Cardiac muscle cell (in vitro differentiated cells and primary cell): ENCODE measurements at places on chromosomes 7 and 10.

DNA sequence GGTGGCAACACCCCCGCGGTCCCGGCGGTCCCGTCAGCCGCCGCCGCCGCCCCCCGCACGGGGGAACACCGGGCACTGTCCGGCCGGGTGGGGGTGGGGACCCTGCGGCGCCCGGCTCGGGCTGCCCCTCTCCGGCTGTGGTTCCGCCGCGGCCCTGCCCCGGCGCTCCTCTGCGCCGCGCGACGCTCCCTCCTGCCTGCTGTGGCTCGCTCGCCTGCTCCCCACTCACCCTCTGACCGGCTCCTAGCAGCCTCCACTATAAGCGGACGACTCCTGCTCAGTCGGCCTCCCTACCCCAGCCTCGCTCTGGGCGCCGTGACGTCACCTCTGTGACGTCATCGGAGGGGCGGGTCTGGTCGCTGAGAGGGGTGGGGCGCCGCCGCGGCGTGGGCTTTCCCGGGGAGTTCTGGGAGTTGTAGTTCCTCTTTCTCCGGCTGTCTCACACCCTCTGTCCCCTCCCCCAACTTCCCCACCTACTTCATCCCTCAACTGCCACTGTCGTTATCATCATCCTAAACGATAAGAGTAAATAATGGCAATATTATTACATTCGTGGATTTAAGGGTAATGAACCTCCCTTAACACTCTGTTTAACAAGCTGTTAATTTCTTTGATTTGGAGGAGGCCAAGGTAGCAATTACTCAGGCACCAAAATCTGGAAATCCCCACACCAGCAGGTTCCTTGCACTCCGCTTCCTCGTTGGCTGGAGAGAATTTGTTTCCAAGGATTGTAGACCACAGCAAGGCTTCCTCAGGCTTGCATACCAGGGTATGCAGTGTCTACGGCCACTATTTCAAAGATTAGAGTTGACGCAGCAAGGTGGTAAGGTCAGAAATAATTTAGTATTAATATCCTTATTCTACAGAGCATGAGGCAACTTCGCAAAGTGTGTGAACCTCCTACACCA, at the start of gene UBE2H:
Gene UBE2H (minus strand): TSS at position 308 of the 908 bp plus-strand sequence. CDS start 405 bp downstream, outside the sequence.
- DNase-seq: peak; percentile 91

DNA sequence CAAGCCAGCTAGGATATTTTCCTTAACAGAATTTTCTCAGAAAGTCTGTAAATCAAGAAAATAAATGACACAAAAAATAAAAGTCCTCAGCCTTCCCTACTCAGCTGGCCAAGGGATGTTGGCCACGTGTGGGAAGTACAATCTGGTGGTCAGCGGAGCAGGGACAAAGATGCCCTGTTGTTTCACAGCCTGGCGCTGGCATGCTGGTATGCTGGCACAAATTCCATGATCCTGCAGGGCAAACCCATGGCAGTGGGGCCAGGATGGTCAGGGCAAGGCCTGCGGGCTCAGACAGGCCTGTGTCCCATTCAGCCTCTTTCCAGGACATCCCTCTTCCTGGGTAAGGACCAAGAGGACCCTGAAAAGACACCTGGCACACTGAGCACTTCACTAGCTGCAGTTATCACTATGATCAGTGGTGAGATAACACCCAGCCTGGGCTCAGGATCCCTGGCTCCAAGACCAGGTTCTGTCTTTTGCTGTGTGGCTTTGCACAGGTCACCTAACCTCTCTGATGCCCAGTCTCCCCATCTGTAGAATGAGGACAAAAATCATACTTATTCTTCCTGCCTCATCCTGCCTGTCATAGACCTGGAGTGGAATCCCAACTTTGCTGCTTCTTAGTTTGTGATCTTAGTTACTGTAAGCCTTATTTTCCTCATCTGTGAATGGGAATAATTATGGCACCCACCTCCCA, 10.8 kb upstream of the HSPA12A start:
- no peak for DNase-seq

GRCh38 chr7:120201290-120201689, 71.7 kb upstream of the KCND2 start:
- no peak for DNase-seq

GRCh38 chr10:105170521-105170920, 529.4 kb downstream of the SORCS3 start:
- no peak for DNase-seq

GRCh38 chr10:67602268-67602950, 93.6 kb downstream of the CTNNA3 start:
- DNase-seq: no peak

DNA sequence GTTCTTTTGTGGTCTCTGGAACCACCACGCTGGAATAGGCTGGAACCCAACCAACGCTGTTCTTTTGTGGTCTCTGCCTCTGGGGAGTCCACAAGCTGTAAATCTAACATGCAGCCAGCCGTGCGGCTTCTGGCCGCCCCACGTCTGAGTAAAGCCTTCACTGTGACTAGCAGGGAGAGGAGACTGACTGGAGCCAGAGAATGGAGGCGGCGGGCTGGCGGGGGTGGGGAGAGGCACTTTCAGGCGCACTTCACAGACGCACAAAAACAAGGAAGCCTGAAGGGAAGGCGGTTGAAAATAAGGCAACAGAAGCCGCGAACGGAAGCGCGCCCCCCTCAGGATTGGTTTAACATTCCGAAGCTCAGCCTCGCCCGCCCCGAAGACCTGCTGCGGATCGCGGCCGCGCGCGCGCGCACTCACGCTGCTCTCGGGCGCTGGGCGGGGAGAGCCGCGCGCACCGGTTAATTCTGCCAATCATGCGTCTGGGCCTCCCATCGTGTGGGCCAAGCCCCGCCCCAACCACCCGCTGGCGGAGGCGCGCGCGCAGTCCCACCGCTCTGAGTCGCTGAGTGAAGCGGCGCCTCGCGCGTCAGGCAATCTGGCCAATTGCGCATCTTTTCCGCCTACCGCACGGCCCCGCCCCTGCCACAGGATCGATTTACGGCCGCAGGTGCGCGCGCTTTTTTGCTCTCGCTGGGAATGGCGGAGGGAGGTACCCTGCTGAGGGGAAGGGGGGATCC, at the start of gene SFR1:
Gene SFR1 (plus strand): TSS at position 687 of the 740 bp plus-strand sequence. CDS start 13 bp downstream, at position 700.
- DNase-seq: peak; percentile 99
